ENCODE measurements at places on chromosomes 5 and 9. TPM values are rescaled to one million over a fixed set of nuclear protein-coding genes. Genes with fewer than 3 reads are reported as not detected.

CDK5RAP2 gene
- total RNA-seq: 32.2 TPM

FOXE1 gene
- total RNA-seq: 4.0 TPM

UGT3A2 gene
- not detected for total RNA-seq

MAP1B gene
- 45.2 TPM for total RNA-seq

GPRIN1 gene
- total RNA-seq: 10.3 TPM

BARHL1 gene
- not detected for total RNA-seq

SLC45A2 gene
- not detected for total RNA-seq

HAPLN1 gene
- not detected for total RNA-seq

MAML1 gene
- 23.0 TPM for total RNA-seq

PCDHA6 gene
- not detected for total RNA-seq

IL3 gene
- total RNA-seq: not detected

MTAP gene
- total RNA-seq: 22.4 TPM

ATP10B gene
- total RNA-seq: not detected

SLC6A7 gene
- 0.02 TPM for total RNA-seq

GPX8 gene
- total RNA-seq: 49.4 TPM

PCDHGA12 gene
- total RNA-seq: not detected

ALDH1A1 gene
- 5,926 TPM for total RNA-seq

FCN2 gene
- not detected for total RNA-seq

PDE8B gene
- 1.3 TPM for total RNA-seq

BAAT gene
- 0.48 TPM for total RNA-seq

LRRC70 gene
- 0.14 TPM for total RNA-seq

TMEM215 gene
- total RNA-seq: not detected

MAT2B gene
- total RNA-seq: 50.6 TPM

CD14 gene
- total RNA-seq: 4.0 TPM

CER1 gene
- total RNA-seq: not detected

FAM200C gene
- total RNA-seq: 2.7 TPM

SGCD gene
- total RNA-seq: 4.0 TPM

SPZ1 gene
- not detected for total RNA-seq

NEUROG1 gene
- not detected for total RNA-seq

CEP72 gene
- 8.9 TPM for total RNA-seq

GOLPH3 gene
- 48.6 TPM for total RNA-seq

DBH gene
- not detected for total RNA-seq

FOXD4L5 gene
- 0.10 TPM for total RNA-seq

MYOZ3 gene
- not detected for total RNA-seq

NFIB gene
- total RNA-seq: 12.8 TPM

IFNE gene
- total RNA-seq: 2.2 TPM

SH3TC2 gene
- total RNA-seq: 0.29 TPM

DMRTA1 gene
- total RNA-seq: 1.1 TPM

LRRC26 gene
- total RNA-seq: 1.0 TPM

CPLANE1 gene
- total RNA-seq: 4.4 TPM

LURAP1L gene
- 13.9 TPM for total RNA-seq

SPATA31D4 gene
- not detected for total RNA-seq

MLANA gene
- not detected for total RNA-seq

C5orf58 gene
- not detected for total RNA-seq

SPINK6 gene
- total RNA-seq: 0.53 TPM

CNTNAP3 gene
- 12.2 TPM for total RNA-seq

RAB3C gene
- not detected for total RNA-seq

PCAT7 gene
- total RNA-seq: 0.92 TPM

RALGPS1 gene
- 1.6 TPM for total RNA-seq

DTWD2 gene
- 1.7 TPM for total RNA-seq

SLC28A3 gene
- not detected for total RNA-seq

CTNND2 gene
- total RNA-seq: not detected

ACSL6 gene
- total RNA-seq: not detected

PCDHB5 gene
- total RNA-seq: 1.5 TPM

S100Z gene
- not detected for total RNA-seq
